ENCODE measurements at places on chromosomes 11 and 22.

GRCh38 chr11:16604794-16605388 is 133.6 kb upstream of the C11orf58 start:
- no peak for DNase-seq

- DNase-seq = no peak
These were observed 115.1 kb downstream of the DCDC1 start for GRCh38 chr11:31254415-31254814.

- no peak for DNase-seq
These were observed 10.1 kb downstream of the LIN7C start for GRCh38 chr11:27496461-27496860.

- no peak for DNase-seq
These were observed 52.2 kb downstream of the C22orf42 start for GRCh38 chr22:32106930-32107329.

- DNase-seq = no peak
These were observed 27.0 kb downstream of the MFNG start for GRCh38 chr22:37459206-37459605.

DNA sequence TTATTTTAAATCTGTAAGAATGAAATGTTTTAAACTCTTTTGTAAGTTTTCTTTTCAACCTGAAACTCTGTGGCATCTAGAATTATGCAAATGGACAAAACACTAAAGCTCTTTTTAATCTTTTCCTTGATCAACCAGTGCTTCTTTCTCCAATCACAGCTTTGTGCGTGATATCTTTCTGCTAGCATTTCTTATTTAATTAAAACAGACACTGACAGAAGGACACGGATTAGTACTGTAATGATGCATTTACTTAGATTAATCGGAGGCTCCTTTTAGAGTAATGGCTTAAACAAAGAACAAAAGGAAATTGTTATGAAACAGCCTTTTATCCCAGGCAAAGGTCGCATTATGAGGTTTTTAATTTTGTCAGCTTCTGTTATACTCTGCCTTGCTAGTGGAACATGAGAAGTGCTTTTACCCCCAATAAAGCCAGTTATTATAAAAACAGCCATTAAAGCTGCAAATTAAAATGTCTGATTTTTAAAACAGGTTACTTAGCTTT is 48.5 kb upstream of the SOX6 start:
- DNase-seq = no peak

GRCh38 chr11:106724293-106724892 is 293.9 kb downstream of the GUCY1A2 start:
- DNase-seq = no peak

GRCh38 chr22:45421349-45422055 is 8.0 kb downstream of the RIBC2 start:
- no peak for DNase-seq

DNA sequence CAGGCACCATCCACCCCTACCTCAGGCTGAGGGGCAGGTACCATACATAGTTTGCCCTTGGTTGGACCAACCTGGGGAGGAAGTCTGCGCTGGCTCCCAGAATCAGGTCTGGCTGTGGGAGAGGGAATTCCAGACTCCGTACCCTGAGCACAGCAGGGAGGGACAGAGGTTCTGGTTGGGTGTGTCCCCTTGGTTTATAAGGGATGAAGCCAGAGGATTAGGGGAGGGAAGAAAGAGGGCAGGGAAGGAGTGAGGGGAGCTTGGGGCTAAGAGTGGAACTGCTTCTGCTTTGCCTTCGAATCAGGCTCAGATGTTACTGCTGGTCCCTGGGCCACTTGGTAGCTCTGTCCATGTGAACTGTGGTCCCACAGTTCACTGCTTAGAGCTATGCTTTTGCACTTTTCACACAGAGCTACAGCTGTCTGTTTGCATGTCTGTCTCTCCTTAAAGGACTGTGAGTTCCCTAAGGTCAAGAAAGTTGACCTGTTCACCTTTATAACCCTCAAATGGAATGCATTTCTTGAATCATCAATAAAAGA is 9.2 kb downstream of the MMP20 start:
- no peak for DNase-seq

- no peak for DNase-seq
These were observed 44.2 kb downstream of the MRE11 start for GRCh38 chr11:94449437-94449836.

GRCh38 chr11:9176550-9176949 is 85.2 kb upstream of the SCUBE2 start:
- no peak for DNase-seq

DNA sequence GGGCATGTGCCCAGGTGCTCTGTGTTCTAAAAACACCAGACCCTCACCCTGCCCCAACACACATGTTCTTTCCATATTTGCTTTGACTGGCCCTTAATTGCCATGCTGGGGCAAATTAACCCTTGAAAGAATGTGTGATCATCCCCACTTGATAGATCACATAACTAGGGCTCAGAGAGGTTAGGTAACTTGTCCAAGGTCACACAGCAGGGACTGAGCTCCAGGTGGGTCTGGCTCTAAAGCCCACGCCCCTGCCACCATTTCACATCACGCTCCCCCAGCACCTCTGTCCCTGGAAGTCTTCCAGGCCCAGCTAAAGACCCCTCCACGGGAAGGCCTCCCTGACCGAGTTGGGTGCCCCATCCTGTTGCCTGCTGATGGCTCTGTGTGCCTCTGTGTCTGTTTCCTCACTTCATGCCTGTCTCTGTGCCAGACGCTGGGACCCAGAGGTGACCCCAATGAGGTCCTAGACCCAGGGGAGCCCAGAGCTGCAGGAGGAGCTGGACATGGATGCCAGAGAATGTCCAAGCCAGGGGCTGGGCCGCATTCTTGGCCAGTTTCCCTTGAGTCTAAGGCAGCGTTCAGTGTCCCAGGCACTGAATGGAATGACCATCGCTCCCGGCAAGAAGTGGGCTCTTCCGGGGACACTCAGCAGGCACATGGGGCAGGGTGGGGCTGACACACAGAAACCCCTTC is 79.7 kb downstream of the MYO7A start:
- DNase-seq = no peak

GRCh38 chr11:134425413-134425812 is 13.4 kb upstream of the B3GAT1 start:
- DNase-seq = no peak

DNA sequence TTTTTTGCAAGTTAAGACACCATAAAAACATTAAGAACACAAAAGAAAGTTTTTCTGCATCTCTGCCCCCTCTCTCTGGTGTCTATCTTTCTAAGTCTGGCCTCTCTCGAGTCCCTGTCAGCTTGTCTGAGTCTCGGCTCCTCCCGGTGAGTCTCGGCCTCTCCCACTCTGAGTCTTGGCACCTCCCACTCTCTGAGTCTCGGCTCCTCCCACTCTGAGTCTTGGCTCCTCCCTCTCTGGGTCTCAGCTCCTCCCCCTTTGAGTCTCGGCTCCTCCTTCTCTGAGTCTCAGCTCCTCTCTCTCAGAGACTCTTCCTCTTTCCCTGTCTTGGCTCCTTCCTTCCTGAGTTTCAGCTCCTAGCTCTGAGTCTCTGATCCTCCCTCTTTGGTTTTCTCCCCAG is 72.5 kb upstream of the AMPD3 start:
- no peak for DNase-seq

- DNase-seq = no peak
These were observed 33.1 kb downstream of the TNRC6B start for GRCh38 chr22:40210818-40211217.

DNA sequence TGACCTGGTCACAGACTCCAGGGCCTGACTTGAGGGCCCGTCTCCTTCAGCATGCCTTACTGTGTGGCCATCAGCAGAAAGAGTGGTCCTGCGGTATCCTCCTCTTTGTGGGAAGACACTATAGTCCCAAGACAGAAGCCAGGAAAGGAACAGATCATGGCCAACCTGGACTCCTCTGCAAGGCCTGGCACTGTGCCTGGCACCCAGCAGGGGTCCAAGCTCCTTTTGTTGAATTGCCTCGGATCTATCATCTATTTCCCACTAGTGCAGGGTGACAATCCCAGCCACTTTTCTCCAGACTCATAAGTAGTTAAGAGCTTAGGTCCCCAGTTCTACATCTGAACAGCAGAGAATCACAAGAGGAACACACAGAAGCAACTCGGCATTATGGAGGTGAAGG is 27.0 kb downstream of the DSCAML1 start:
- DNase-seq = no peak

GRCh38 chr22:33706100-33706499 is 214.2 kb downstream of the LARGE1 start:
- DNase-seq = no peak
